Kidney glomerular epithelial cell (primary cell): ENCODE measurements at places on chromosomes 7 and 10.

GRCh38 chr7:37977243-37977642 lies 56.8 kb downstream of the EPDR1 start:
- no peak for DNase-seq

DNA sequence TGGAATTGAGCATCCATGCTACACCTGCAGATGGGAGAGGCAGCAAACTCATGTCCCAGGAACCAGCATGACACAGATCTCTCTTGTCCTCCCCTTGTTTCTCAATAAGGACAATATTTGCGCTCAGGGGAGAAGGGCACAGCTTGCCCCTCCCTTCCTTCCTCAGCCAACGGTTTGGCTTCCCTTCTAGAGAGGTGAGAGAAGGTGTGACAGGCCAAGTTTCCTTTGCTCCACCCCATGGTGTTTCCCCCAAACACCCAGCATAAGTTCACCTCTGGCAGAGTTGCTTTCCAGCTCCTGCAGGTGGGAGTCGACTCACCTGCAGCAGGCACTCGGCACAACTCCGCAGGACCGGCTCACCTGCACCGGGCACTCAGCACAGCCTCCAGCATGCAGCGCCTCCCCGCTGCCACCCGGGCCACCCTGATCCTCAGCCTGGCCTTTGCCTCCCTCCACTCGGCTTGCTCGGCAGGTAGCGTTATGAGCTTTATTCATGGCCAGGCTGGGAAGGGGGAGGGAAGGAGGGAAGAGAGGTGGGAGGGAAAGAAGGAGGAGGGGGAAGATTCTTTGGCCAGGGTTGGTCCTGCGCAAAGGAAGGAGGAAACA lies at the start of the genes ATP6V0A4 and TMEM213:
Gene ATP6V0A4, minus strand, starts transcription at position 482 of the 606 bp plus-strand sequence. CDS start 26,949 bp downstream, outside the sequence.
Gene TMEM213, plus strand, starts transcription at position 280 of the 606 bp plus-strand sequence. Its CDS starts 111 bp downstream, at position 391.
- DNase-seq = no peak

- no peak for DNase-seq
Observed at GRCh38 chr7:132677918-132678317, 101.6 kb upstream of the PLXNA4 start.

- no peak for DNase-seq
Observed at GRCh38 chr7:2103071-2103898, 129.5 kb downstream of the MAD1L1 start.

DNA sequence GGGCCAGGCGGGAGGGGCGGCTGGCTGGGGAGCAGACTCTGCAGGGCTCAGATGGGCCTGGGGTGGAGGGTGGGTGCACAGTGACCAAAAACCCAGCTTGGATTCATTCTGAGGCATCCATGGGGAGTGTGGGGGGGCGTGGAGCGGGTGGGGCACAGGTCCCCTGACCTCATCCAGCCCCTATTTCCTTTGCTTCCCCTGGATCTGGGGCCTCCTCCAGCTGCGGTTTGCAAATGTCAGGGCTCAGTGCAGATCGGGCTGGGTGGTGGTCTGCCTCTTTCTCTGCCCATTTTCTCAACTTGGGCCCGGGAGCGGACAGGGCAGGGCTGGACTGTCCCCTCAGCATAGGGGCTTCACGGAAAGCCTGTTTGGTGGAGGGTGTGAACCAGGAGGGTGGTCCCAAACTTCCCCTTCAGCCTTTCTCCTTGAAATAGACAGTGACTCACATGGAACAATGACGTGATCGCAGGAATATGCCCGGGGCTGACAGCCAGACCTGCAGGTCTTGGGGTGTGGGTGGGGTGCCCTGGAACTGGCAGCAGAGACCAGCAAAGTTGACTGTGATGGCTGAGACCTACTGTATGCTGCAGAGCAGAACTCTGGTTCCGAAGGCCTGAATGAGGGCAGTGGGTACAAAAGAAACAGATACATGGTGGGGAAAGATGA lies 72.9 kb upstream of the PODXL start:
- DNase-seq = no peak

DNA sequence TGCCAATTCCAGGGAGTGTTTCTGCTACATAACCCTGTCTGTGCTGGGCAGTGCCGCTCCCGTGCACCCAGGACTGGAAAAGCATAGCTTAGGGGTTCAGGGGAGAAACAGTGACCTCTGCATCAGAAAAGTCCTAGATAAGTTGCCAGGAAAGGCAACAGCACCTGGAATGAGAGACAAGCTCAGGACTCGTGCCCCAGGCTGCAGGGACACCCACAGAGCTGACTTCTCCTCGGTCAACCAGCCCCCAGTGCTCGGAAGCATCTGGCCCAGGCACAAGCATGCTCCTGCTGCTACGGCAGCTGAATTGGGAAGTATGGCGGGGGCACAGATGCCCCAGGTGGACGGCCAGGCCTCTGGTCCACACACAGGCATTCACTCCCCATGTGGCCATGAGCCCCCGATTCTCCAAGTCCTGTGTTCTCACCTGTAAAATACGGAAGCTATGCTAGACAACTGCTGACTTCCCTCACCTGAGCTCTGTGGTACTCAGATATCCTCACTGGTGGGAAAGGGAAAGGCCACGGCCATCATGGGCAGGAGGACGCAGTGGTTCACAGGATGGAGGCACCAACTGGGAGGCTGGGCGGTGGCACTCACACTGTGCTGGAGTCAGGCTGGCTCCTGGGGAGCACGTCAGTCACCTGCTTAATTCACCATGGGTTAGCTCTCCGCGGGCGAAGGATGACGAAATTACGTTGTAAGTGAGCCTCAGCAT lies 220.5 kb downstream of the PTPRN2 start:
- no peak for DNase-seq
